ENCODE measurements at places on chromosomes 3 and 15. TPM values are rescaled to one million over a fixed set of nuclear protein-coding genes. Genes with fewer than 3 reads are reported as not detected.

DNA sequence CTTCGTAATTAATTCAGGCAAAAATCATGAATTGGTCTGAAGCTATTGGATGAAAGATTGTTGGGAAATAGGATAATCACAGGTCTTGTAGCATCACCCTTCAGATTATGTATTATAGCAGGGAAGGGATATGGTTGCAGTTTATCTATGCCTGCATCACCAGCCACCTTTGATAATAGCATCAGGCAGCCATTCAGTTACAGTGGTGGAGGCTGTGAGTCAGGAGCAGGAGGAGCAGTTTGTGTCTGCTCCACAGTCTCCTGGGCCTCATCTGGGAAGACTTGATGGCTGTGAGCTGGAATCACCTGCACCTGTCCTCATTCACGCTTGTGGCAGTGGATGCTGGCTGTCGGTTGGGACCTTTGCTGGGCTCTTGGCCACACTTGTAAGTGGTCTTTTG lies 104.3 kb upstream of the PLXNA1 start:
- no peak for DNase-seq

- no peak for DNase-seq
Observed at GRCh38 chr3:33904730-33905129, 106.3 kb downstream of the PDCD6IP start.

GRCh38 chr3:56773986-56774385 lies 27.8 kb downstream of the ARHGEF3 start:
- DNase-seq, result no peak

GRCh38 chr3:172464306-172464705 lies 16.1 kb upstream of the GHSR start:
- peak; percentile 59 for DNase-seq

GRCh38 chr15:78828920-78829319 lies 17.7 kb upstream of the ADAMTS7 start:
- no peak for DNase-seq

DNA sequence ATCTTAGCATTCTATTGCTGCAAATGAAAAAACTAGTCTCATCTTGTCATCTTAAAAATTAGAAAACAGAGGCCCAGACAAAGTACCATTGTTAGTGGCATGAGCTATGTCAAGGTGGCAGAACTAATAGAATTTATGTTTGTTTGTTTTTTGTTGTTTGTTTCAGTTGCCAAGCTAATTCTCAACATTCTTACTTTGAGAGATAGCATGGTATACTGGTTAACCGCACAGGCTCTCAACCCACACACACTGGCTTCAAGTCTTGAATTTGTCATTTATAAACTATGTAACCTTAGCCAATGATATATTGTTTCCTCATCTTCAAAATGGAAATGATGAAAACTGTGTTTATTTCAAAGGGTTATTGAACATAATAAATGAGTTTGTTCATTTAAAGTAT lies 367.6 kb upstream of the PLSCR5 start:
- DNase-seq, result no peak

- no peak for DNase-seq
Observed at GRCh38 chr15:45790325-45790943, 155.6 kb downstream of the SQOR start.

DNA sequence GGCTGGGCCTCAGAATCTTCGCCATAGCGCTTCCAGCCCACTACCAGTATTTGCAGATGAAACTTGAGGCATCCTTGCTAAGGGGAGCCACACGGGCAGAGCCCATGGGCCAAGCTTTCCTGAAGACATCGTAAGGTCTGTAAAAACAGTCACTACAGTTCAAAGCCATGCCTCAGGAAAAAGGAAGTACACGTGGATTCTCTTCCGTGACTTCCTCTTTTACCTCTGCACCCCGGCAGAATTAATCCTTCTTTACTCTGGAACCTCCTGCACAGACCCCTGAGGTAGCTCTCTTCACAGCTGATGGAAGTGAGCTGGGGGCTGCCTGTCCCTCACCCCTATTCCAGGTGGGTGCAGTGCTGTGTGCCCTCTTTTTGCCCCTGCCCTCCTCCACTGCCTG lies 129.2 kb downstream of the CHDH start:
- DNase-seq, result no peak

DNA sequence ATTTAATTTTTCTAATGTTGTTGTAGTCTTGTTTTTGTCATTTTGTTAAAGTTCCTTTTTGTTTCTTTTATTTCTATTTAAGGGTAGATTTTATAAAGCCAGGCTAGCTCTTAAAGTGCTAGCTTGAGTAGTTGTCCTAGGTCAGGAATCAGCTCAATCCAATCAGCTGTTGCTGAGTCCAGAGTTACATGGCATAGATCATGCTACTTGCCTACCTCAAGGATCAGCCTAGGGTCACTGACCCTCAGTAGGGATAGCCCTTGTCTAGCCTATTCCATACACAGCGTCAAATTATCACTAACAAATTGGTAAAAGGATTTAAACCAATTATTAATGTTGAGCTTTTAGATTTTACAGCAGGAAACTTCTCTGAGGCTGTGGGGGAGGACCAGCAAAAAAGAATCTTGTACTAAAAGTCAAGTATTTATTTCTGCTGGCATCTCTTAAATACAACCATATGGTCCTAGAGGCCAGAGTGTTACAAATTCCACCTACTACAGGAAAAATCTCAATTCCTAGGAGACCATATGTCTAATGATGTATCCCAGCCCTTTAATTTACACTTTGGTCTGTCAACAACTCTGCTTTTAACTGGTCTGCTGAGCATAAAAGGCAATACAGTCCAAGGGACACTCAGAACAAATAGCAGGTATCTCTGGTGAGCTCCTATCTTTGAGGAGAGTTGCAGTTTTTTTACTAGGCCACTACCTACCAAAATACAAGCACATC lies 138.3 kb upstream of the PTPRG start:
- peak; percentile 17 for DNase-seq

GRCh38 chr3:170848292-170848917 lies 21.6 kb downstream of the RPL22L1 start:
- DNase-seq, result no peak

- peak; percentile 74 for DNase-seq
Observed at GRCh38 chr3:37694284-37694675, 167.4 kb upstream of the CTDSPL start.

GRCh38 chr3:45546126-45546620 lies 48.4 kb upstream of the LIMD1 start:
- DNase-seq, result no peak

GRCh38 chr15:77019521-77020331 lies 24.8 kb downstream of the PSTPIP1 start:
- no peak for DNase-seq

DNA sequence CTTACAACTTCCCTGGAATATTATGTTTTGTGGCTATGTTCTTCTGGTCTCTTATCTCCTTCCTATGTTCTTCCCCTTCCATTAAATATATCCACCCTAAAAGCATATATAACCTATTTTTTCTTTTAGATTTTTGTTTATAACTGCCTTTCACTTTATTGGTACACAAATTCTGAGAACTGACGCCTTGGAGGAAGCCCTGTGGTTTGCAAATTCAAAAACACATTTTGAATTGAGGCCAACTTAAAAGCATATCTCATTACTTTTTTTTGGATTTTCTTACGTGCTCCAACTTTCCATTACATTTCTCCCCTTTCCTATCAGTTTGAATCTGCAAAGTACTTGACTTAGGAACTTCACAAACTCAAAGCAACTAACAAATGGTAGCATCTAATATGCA lies 15.3 kb upstream of the COLQ start:
- no peak for DNase-seq

DNA sequence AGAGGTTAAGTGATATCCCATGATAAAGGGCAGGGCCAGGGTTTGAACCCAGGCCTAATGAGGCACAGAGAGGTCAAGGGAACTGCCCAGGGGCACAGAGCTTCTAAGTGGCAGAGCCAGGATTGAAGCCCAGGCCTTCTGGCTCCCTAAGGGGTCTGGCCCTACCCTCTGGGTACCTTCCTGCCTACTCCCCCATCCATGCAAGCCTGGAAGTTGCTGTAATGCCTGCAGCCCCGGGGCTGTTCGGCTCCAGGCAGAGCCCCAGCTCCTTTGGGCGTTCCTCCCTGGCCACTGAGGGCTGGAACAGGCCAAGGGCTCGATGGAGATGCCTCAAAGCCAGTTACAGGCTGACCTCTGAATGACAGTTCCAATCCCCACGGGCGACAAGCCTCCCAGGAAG lies 4.5 kb downstream of the GRIP2 start:
- no peak for DNase-seq

DNA sequence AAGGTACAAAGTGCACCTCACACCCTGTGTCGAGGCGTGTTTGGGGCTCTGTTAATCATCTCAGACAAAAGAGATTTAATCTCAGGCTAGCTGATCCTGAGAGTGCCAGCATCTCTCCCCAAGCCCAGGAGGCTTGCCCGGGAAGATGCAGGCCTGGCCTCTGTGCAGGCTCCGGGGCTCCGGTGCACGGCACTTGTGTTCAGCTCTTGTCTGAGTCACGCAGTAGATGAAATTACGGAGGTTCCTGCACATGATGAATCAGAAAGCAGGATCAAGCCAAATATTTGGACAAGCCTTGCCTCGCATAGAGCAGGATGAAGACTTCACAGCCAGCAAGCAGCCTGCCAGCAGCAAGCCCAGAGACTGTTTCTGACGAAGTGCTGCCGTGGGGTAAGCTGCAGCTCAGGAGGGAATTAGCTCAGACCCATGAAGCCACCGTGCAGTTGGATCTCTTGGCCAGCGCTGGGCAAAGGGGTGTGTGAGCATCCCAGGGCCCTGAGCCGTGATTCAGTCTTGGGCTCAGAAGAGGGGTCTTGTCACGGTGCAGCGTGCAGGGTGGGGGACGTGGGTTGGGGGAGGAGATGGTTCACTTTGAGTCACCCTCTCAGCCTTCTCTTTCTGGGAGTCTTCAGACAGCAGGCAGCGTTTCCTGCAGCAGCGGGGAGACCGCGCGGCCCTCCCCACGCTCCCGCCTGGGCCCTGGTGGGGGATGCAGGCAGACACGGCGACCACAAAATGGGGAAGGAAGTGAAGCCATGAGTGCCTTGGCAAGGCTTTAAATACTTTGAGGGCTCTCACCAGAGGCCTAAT lies 89.2 kb upstream of the MEF2A start:
- DNase-seq, result no peak

DNA sequence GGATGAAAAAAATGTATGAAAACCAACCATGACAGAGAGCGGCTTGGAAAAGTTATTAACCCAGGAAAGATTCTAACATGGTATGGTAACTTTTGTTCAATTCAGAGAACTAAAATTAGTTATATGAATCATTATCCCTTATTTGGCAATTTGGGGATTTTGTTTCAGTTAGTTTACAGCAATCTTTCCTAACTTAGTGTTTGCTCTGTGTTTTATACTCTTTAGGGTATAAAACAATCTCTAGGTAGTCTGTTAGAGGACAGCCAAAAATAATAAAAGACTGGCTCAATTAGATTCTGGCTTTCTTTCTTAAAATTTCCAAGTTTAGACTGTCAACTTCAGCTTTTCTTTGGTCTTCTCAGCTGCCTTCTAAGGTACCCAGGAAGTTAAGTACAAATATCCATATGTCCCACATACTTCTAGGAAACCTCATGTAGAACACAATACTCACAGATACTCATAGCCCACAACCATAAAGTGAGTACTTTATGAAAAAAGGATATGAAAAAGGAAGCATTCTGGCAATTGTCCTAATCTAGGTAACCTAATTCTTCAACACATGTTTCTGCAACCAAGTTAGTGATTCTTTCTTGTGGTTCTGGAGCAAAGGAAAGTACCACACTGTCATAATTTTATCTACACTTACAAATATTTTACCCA lies 849.3 kb downstream of the ROBO1 start:
- DNase-seq, result no peak

DNA sequence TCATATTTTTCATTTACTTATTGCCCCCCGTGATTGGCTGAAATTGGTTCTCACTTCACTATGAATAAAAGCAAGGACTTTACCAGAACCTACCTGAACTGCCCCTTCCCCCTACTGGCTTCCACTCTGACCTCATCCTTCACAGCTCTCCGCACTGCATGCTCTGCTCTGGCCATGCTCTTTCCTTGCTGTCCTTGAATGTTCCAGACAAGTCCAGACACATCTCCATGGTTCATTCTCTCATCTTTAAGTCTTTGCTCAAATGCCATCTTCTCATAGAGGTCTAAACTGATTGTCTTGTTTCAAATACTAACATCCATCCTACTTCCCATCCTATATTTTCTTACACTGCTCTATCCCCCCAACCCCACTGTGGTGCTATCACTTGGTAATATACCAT lies 129.4 kb downstream of the CHST2 start:
- no peak for DNase-seq

DNA sequence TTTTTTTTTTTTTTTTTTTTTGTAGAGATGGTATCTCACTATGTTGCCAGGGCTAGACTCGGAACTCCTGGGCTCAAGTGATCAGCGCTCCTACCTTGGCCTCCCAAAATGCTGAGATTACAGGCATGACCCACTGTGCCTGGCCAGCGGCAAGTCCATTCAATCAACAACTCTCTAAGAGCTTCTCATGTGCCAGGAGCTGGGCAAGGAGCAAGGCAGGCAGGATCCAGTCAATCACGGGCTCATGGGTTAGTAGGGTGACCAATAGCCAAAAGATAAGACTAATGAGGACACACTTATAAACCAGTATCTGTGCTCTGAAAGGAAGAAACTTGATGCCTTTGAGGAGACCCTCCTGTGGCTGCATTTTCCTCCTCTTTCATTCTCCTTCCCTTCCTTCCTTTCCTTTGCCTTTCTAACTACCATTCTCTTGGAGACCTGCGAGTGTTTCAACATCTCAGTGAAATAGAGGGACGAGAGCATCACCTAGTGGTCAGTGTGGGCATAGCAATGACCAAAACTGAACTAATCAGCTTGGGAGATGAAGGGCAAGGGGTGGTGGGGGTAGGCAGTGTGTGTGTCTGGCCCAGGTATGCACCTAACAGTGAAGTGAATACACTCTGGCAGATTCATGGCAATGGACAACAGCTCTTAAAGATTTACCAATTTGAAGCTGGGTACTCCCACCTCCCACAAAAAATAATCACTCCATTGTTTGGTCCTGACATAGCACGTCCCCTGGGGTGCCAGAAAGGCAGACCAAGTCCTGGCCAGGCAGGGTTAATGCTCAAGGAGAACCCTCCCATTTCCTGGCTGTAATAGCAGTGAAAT lies 6.3 kb downstream of the RPP25 start:
- no peak for DNase-seq

GRCh38 chr3:129399145-129399894 lies 29.1 kb downstream of the EFCAB12 start:
- peak; percentile 94 for DNase-seq

- no peak for DNase-seq
Observed at GRCh38 chr3:99534951-99535704, 103.3 kb upstream of the COL8A1 start.

B2M gene
- 1,593 TPM for total RNA-seq

EPHB3 gene
- 11.7 TPM for total RNA-seq

SLC12A1 gene
- total RNA-seq, result 5.6 TPM

CLEC3B gene
- total RNA-seq, result 391 TPM

CFAP100 gene
- total RNA-seq, result 16.6 TPM

CHRFAM7A gene
- 9.0 TPM for total RNA-seq

ZNF860 gene
- total RNA-seq, result 2.7 TPM

SLC2A2 gene
- 0.28 TPM for total RNA-seq

Data from spinal cord (tissue), 10 donors.